ENCODE measurements at places on chromosomes 2 and 18.
A peak's percentile ranks its signal among the peaks of the same experiment; 100 is the strongest.

DNA sequence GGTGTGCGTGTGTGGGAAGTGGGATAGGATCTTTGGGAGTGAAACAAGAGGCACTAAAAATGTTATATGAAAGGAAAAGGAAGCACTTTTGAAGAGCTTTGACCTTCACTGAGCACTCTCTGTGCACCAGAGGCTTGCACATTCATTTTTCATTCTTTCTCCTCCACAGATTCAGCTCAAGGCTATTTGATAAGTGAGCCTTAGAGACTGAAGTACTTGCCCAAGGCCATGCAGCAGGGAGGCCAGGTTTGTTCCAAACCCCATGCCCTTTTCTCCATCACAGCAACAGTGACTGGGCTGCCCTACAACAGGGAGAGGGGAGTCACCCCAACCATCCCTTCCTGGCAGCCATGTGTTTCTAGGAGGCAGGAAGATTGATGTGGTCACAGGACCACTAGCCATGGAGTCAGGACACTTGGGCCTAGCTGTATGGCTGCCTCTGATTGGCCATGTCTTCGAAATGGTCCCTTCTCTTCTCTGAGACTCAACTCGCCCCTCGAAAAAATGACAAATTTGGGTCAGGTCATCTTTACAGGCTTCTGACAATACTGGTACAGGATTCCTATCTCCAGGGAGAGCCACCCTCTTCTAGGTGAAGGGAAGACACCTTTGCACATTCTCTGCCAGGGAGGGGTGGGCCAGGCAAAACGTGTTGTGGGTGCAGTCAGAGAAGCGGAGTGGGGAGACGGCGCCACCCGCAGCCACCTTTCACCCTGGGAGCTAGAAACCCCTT lies 123.5 kb upstream of the MYCN start:
- DNase-seq: no peak

DNA sequence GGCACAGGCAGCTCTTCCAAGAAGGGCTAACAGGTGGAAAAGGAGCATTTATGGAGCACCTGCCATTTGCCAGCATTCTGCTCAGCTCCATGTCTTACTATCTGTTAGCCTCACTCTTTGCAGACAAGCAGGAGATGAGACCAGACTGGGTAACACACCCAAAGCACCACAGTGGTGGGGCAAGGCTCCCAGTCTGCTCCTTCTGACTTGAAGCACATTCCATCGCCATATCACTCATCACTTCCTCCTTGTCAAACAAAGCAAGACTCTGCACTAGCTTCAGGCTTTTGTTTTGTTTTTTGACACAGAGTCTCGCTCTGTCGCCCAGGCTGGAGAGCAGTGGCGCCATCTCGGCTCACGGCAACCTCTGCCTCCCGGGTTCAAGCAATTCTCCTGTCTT lies 182.8 kb downstream of the MGAT5 start:
- DNase-seq: no peak

DNA sequence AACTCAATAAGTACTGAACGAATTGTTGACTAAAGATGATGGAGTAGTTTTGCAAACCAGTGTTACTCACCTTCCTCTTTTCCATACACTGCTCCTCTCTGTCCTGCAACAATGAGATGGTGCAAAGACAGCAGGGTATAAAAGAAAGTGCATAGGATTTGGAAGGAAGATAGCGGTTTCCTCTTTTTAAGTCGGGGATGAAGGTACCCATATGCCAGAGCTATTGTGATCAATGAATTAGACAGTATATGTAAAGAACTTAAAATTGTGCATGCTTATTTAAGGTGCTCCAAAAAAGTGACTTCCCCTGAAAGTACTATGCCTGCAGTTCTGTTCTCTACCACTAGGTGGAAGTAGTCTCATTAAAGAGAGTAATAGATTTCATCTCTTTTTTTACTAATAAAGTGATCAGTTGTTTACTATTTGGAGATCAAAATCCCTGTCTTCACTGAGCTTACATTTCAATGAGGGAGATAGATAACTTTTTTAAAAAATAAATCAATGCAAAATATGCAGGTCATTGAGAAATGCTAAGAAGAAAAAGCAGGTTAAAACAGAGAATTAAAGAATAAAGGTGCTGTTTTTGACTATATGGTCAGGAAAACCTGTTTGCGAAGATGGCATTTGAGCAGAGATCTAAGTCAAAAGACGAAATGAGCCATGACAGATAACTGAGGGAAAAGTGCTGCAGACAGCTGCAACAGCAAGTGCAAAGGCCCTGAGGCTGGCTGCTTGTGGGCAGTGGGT lies 339.7 kb upstream of the SLC14A2 start:
- DNase-seq: peak; percentile 26

GRCh38 chr2:11175293-11175795 lies 20.1 kb downstream of the SLC66A3 start:
- no peak for DNase-seq

DNA sequence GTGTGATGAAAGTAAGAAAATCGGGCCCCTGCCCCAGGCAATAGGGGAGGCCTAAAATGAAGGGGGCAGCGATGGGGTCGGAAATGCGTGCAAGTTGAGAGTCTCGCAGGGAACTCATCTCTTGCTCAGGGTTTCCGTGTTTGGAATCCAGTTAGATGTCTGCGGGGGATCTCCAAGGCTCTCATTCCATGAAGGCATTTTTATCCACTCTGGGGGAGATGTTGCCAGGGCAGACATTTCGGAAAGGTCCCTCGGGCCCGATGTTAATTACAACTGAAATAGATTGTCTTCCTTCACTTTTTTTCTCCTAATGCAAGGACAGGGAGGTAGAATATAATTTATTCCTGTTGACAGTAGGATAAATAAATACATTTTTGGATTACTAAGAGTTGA lies 12.8 kb upstream of the SKOR2 start:
- no peak for DNase-seq

DNA sequence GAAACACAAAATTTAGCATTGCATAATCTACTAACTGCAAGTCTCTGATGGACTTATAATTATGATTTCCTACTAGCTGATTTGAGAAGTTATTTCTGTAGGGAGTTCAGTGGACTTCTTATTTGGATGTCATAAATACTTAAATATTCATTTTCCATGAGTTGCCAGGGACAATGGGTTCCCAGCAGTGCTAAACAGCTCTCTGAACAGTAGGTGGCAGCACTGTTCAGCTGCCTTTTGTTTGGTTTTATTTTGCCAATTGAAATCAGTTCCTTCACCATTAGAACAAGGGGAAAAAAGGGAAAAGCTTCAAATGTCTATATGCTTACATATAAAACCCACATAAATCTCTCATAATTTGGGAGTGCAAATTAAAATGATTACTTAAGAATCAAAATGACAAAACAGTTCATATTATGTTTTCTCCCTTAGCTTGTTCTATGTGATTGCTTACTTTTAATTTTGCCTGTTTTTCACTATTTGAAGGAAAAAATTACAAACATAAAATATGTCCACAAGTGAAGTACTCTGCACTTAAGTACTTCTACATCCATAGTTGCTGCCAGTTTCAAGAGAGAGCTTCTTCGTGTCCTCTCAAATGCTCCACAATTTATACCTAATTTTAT lies 898.9 kb downstream of the CPS1 start:
- DNase-seq: peak; percentile 13

- DNase-seq: no peak
These were observed 23.1 kb downstream of the COL3A1 start for GRCh38 chr2:188997263-188997662.

DNA sequence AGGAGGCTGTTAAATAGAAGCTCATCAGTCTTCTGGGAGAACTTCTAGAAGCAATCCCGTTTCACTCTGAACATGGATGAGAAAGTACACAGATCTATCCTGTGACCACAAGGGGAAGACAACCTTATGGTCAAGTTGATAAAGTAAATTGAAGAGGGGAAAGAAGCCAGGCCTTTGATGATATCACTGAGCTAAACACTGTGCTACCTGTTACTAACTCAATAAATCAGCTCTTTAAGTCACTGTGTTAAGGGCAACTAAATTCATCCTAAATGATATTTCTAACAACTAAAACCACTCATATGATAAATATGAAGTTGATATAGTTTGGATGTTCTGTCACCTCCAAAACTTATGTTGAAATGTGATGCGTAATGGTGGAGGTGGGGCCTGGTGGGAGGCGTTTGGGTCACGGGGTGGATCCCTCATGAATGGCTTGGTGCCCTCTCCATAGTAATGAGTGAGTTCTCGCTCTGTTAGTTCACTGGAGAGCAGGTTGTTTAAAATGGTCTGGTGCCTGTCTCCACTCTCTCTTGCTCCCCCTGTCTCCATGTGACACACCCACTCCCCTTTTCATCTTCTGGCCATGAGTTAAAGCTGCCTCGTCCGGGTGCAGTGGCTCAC lies 23.6 kb downstream of the OLA1 start:
- DNase-seq: no peak
